Kidney capillary endothelial cell (primary cell): ENCODE measurements at places on chromosomes 16 and 17.

GRCh38 chr17:29210879-29211278 lies 30.7 kb upstream of the MYO18A start:
- no peak for DNase-seq

DNA sequence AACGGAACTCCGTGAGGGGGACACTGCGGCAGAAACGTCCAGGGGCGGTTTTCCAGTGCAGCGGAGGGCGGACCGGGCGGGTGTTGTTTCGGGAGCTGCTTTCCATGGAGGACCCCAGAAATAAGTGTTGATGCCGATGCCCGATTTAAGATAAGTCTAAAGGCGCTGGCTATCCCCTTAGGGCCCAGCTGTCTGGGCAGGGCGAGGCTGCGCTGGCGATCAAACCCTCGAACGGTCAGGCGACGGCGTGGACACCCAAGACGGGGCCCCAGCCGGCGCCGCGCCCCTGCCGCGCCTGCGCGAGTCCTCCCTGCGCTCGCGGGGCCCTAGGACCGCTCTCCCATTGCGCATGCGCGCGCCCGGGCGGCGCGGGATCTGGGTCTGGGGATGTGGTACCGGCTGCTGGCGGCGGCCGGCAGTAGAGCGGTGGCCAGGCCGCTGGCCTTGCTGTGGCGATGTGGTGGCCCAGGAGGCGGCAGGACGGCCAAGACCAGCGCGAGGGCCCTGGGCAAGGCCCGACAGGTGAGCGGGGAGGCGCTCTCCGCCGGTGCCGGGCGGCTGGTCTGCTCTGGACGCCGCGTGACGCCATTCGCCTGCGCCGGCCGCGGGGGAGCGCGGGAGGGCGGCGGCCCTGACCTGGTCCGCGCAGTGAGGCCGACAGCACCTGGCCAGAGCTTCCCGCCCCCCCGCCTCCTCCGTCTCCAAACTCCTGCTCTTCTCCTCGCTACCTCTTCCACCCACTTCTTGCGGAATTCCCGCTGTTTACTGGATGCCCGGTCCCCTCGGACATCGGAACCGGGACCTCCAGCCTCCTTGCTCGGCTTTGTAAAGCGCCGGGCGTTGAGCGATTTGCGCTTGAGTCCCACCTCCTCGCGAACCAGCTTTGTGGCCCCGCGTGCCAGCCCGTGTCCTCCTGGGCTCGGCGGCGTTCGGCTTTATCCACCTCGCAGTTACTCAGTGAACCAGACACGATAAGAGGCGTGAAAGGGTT lies 24.0 kb downstream of the DEF8 start:
- DNase-seq = peak; percentile 95

DNA sequence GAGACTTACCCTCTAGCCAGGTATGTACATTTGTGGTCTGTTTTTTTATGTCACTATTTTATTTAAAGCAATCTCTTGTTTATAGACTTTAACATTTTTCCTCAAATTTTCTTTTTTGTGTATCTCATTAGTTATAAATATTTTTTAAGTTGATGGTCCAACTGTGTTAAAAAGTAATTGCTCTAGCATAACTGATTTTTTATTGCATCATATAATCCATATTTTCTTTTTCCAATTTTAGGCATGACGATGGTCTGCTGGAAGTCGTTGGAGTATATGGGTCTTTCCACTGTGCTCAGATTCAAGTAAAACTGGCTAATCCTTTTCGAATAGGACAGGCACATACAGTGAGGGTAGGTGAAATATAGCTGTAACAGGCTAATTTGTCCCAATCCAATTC lies 27.9 kb downstream of the DGKE start:
- no peak for DNase-seq

GRCh38 chr17:41452281-41452680 lies 11.5 kb upstream of the KRT38 start:
- no peak for DNase-seq

DNA sequence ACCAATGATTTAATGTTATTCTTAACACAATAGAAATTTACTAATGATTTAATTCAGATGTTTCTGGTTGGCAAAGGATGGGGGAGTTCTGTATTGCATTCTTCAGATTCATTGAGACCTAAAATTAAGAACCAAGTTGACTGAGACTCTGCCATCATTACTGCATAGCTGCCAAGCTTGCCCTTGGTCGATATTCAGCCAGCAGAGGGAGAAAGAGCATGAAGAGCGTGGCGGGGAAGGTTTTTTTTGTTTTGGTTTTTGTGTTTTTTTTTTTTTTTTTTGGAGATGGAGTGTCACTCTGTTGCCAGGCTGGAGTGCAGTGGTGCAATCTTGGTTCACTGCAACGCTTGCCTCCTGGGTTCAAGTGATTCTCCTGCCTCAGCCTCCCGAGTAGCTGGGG lies 659.4 kb upstream of the EEF2KMT start:
- DNase-seq = no peak

- peak; percentile 21 for DNase-seq
These were observed 17.0 kb downstream of the DUSP14 start for GRCh38 chr17:37506678-37507077.

DNA sequence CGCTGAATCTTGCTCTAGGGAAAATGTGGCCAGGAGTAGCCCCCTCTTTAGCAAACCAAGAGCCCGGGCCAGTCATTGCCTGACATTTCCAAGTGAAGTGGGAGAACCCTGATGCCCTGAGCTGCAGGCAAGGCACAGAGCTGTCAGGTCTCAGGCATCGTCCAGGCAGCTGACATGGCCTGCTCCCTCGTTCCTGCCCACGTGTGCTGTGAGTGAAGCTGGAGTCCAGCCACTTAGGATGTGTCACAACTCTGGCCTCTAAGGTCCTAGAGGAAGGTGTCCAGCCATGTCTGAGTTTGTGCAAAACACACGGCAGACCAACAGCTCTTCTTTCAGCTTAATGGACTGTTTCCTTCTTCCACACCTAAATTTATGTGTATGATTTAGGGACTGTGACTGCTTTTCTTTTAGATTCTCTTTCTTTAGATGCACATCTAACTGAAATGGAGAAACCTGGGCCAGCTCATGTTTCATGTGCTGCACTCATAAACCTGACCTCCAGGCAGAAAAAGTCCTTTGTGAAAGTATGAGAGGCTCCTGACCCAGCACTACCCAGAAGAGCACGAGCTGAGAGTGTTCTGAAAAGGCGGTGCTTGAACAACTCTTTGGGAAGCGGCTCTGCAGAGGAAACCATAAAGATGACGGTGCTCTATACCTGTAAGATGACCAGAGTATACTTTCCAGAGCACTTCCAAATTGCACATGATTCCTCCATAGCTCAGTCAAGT lies 14.8 kb upstream of the LIMD2 start:
- no peak for DNase-seq

DNA sequence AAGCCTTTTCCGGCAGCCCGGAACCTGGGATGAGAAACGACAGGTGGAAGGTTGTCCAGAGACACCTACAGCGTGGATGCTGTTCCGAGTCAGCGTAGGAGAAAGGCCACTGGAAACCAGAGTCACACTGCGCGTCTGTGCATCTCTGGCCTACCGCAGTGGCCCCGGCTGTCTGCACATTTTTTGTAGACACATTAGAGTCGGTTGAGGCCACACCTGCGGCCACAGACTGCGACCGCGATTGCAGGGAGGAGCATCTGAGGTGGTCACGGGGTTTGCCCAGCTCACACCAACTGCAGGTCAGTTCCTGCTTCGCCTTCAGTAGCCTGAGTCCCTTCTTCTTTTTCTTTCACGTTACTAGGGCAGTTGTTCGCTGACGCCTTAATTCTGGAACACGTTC lies 52.4 kb downstream of the WDR45B start:
- no peak for DNase-seq

- no peak for DNase-seq
These were observed 70.2 kb upstream of the ZNF750 start for GRCh38 chr17:82910041-82910481.

DNA sequence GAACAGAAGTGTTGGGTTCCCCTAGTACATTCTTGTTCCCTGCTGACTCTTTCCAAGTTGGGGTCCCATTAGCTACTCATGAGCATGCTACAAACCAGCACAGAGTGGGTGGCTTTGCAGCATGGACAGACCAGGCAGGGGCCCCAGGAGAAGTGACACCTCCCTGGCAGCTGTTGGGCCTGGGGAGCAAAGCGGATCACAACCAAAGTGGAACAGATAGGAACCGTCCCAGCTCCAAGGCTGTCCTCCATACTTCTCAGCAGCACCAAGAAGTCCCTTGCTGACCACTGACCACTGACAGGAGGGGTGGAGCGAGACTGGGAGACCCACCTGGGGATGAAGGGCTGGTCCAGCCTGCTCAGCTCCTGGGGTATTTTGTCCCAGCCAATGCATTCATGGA lies 12.4 kb upstream of the GFAP start:
- DNase-seq = no peak

DNA sequence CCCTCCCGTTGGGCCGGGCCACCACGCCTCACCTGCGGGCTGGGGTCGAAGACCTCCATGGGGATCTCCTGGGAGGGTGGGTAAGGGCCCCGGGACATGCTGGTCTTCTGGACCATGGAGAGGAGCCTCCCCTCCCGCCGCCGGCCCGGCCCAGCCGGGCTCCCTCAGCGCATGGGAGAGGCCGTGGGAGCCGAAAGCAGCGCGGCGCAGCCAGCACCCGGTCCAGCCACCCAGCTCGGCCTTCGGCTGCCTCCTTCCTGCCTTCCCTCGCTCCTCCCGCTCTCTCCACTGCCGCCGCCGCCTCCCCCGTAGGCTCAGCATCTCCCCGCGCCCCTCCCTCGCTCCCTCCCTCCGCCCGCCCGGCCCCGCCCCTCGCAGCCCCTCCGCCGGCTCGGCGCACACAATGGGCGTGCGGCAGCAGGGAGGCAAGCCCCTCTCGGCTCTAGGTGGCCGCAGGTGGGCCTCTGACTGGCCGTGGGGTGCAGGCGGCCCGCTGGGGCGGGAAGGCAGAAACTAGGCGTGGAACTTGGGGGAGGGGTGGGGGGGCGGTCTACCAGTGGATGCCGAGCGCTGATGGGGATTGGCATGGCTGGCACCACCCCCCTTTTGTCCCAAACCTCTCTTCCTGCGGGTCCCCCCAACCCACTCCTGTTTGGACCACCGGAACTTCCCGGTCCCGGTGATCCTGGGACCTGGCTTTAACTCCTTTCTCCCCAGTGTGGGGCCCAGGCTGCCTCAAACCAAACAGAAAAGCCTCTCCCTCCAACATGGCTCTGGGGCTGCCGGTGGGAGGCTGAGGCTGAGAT lies at the start of gene CACNB1:
CACNB1 (minus strand) TSS at position 290 of the 806 bp plus-strand sequence; CDS start at position 116, 174 bp downstream.
- DNase-seq = peak; percentile 25

DNA sequence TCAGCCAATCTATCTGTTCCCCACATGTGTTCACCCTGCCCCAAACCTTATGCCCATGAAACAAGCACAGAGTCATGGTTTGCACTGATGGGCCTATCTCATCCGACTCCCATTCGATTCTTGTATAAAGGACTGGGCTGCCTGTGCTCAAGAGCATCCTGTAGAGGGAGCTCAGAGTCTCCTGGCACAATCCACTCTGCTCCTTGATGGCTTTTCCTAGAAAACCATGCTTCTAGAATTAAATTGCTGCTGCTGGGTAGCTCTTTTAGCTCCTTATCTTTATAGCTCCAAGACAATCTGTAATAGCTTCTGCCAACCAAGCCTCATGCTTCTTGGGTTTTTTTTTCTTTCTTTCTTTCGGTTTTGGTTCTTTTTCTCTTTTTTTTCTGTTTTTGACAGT lies 9.7 kb downstream of the ZNF19 start:
- no peak for DNase-seq

GRCh38 chr16:10037751-10038150 lies 144.5 kb downstream of the GRIN2A start:
- DNase-seq = no peak

DNA sequence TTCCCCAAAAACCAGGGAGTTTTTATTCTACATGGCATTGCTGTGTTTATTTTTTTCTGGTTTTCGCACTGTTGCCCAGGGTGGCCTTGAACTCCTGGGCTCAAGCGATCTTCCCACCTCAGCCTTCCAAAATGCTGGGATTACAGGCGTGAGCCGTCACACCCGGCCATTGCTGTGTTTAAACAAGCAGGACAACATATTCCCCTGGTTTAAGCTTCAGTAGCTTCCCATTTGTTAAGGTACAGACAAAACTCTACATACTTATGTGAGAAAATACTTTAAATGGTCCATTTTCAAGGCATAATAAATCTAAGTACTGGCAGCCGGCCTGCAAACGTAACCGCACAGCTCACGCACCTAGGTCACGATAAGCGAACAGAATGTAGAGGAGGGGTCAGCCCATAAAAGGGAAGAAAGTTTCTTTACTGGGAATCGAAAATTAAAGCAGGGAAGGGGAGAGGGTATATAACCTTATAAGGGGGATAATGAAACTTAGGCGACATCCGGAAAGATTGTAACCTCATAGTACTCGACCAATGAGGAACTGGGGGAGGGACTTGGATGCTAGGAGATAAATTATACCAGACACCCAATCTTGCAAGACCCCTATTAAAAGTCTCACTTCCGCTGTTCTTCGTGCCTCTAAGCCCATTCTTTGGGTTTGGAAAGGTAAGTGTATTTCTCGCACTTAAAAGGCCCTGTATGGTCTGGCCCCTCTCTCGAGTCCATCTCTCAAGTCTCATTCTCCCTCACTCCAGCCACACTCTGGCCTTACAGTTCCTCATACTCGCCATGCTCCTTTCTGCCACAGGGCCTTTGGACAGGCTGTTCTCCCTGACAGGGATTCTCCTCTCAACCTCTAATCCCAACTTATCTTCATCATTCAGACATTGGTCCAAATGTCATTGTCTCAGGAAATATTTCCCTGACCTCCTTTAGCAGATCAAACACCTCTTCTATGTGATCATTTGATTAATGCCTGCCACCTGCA lies 59.2 kb downstream of the TEX14 start:
- DNase-seq = no peak

DNA sequence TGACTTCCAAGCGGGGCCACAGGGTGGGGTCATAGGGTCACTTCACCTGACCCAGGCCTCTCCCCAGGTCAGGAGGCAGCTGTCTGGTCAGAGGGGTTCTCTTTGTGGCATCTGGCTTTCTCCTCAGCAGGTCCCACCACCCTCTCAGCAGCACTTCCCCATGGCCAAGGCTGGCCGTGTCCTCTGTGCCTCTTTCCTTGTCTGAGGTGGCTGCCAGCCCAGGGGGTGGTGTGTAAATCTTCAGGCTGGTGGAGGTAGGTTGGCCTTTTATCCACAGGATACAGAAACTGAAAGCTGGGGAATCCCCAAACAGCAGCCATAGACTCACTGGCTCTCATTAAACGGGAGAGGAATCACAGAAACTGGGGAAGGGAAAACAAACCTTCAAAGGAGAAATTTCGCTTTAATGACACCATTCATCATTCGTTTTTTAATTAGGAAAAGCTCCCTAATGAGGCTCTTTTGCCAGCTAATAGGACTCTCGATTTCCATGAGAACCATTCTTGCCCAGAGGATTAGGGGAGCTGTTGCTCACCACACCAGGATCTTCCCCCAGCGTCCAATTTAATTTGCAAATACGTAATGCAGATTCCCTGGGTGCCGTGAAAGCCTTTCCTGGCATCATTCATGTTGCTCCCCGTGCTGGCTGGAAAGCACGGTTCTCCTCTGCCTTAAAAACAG lies 18.0 kb downstream of the C17orf75 start:
- DNase-seq = no peak

DNA sequence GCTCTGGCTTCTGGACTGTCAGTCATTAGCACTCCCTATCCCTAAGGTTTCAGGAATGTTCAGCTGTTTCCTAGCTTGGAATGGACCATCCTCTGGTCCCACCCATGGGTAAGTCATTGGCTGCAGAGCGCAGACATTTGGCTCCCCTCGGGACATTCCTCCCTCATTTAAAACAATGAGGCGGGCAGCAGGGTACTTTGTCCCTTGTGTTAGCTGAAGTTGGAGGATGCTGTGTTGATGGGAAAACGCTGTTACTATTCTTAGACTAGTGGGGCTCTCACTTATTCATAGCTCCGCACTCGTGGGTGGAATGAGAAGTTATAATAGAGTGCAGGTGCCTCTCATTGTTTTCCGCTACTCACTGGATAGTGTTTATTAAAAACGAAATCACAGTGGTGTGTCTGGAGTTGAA lies 673.8 kb downstream of the WWOX start:
- DNase-seq = no peak
